Epithelial cell of esophagus (primary cell): ENCODE measurements at places on chromosomes 1 and 21.

DNA sequence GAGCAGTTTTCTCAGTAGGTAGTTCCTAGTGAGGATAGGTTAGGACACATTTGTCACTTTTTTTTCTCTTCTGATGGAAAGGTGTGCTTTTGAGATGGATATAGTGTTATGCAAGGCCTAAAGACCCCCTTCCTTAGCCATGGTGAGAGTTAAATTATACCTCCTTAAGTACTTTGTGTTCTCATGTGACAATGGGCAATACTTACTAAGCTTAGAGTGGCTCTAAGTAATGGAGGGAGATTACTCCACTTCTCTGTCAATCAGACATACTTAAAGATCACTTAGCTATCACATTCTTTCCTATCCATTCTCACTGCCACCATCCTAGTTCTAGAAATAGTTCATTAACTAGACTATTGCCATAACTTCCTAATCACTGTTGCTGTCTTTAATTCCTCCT is 265.6 kb downstream of the PBX1 start:
- no peak for DNase-seq

DNA sequence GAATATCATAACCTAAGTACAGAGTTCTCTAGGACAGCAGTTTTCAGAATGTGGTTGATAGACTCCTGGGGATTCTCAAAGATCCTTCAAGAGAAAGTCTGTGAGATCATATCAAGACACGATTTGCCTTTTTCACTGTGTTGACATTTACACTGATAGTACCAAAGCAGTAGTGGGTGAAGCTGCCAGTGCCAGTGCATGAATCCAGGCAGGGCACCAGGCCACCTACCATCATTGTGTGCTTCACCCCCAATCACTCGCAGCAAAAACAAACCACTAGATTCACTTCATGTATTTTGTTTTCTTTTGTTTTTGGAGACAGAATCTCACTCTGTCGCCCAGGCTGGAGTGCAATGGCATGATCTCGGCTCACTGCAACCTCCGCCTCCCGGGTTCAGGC is 23.9 kb downstream of the DNAJC16 start:
- no peak for DNase-seq

DNA sequence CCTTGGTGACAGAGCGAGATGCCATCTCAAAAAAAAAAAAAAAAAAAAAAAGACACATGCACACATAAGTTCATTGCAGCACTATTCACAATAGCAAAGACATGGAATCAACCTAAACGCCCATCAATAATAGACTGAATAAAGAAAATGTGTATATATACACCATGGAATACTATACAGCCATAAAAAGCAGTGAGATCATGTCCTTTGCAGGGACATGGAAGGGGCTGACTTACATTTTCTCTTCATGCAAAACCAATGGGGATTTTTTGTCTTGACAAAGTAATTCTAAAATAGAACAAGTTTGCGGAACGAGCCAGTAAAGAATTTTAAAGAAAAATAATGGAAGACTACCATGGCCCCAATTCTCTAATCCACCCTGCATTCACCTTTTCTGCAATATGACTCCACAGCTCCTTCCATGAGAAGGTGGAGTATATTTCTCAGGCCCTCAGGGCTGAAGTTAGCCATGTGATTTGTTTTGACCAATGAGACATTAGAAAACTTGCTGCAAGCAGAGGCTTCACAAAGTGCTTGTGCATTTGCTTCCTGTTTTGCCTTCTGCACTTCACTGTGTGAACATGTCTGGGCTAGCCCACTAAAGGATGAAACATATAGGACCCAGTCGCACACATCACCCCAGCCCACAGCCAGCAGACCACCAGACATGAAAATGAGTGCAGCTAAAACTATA is 78.8 kb upstream of the NR5A2 start:
- DNase-seq = peak; percentile 90

DNA sequence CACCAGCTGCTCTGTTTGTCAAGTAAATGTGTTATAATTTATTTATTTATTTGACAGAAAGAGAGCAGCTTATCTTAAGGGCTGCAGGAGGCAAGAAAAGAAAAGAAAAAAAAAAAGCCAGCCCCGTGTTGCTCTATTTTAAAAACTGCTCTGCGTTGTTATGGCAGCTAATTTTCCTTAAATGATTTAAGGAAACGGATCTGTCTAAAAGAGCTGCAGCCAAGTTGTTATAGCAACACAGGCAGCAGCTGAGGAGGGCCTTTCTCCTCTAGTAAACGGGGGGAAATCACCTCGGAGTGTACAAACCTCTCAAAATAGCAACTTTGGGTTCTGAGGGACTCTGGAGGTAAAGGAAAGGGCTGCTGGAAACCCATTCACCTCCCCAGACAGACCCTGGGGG is 149.2 kb downstream of the BEND5 start:
- DNase-seq = no peak

- no peak for DNase-seq
Observed at GRCh38 chr1:168187177-168187576, 8.4 kb downstream of the TIPRL start.

- no peak for DNase-seq
Observed at GRCh38 chr1:147628441-147628840, 41.9 kb downstream of the ACP6 start.

- peak; percentile 55 for DNase-seq
Observed at GRCh38 chr1:2044510-2045319, 5.5 kb upstream of the PRKCZ start.

GRCh38 chr1:159600894-159601293 is 13.3 kb downstream of the APCS start:
- DNase-seq = no peak

DNA sequence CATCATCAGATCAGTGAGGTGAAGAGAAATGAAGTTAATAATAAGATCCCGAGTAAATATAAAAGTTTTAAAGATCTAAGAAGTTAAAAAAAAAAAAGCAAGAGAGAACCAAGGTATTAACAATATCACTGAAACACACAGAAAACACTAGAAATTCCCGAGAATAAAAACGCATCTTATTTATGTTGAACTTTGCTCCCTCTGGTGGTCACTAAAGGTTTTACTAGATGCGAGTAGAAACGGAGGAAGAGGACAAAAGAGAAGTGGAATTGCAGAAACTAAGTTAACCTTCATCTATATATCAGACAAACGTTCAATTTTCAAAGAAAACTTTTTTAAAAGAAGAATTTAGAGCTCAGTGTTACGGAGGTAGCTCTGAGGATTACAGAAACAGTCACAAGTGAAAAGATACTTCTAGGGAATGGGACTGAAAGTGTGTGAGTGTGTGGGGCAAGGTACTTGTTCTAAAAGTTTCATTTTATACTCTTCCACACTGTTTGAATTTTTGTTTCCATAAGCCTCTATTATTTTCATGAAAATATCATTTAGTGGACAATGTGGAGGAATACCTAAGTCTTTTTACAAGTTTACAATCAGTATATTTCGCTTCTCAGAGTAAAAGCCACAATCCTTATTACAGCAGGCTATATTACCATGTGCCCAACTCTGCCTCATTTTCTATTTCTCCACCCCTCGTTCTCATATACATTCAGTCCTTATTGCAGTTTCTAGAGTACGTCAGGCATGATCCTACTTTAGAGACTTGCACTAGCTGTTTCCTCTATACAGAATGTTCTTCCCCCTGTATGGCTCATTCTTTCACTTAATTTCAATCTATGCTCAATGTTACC is 19.7 kb downstream of the ACBD6 start:
- DNase-seq = peak; percentile 59

GRCh38 chr1:177586429-177586828 is 383.4 kb downstream of the SEC16B start:
- peak; percentile 82 for DNase-seq

DNA sequence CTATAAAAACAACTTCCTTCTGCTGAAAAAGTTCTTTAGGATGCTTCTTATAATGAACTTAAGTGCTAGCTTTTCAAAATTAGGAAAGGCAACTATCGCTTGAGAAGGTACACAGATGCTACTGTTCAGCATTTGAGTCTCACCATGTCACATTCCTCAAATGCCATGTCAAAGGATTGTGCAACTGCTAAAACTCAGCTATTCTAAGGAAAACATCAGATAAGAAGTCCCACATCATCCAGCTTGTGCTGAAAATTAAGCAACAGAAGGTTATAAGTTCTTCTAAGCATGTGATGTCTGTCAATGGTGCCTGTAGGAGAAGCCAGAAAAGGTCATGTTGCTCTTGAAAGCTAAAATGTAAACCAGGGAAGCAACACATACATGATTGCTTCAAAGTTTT is 36.5 kb downstream of the MCOLN2 start:
- peak; percentile 22 for DNase-seq

GRCh38 chr1:174656409-174657059 is 208.8 kb downstream of the GPR52 start:
- peak; percentile 41 for DNase-seq

DNA sequence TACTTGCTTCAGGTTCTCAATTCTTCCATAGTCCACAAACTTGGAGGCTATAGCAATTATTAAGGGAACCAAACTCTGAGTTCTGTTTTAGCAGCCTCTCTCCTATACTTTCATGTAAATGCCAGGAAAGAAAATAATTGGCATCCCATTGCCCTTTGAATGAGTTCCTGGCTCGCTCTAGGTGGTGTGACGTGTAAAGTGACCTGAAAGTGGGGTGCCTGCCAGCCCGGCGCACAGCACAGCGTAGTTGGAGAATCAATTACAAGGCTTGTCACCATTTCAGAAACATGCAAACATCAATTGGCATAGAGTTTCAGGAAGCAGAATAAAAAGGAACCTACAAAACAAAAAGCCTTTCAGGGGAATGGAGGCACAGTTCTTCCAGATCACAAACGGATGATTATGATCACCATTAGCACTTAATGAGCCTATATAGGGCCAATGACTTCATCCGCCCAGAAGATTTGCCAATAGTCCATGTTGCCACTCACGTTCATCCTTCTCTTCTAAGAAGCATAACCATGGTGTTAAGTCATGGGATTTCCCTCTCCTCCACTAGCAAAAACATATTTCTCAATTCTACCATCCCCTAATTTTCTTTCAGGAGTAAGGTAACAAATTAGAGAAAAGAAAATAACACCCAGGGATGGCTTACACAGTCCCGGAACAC is 354.6 kb upstream of the ADGRL2 start:
- peak; percentile 38 for DNase-seq
